ENCODE measurements at places on chromosomes 1 and 21.

DNA sequence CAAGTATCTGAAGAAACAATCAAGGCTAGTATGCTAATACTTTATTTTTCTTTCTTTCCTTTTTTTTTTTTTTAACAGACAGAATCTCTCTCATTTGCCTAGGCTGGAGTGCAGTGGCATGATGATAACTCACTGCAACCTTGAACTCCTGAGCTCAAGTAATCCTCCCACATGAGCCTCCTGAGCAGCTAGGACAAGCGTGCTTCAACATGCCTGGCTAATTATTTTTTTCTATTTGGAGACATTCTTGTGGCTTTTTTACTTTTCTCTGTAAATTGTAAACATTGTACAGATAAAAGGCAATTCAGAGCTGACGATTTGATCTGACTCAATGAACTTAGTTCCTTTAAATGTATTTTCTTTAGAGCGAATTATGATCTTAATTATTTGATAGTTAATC is 41.4 kb downstream of the CCDC18 start:
- no peak for DNase-seq

- no peak for DNase-seq
These were observed 5.3 kb downstream of the GPR37L1 start for GRCh38 chr1:202127836-202128622.

DNA sequence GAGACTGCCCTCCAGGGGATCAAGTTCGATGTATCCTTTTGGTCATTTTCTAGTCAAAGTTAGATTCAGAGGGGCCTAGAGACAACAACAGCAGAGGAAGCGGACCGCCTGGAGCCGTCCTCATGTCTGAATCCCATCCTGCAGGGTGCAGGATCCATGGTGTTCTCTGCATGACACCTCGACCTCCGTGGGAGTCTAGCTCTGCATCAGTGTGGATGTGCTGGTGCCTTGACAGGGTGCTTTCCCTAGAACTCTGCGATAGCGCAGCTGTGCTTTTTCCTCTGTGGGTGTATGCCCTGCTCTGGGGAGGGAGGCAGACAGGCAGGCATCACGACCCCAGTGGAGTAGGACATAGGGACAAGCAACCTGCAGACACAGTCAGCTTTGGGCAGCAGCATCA is 48.2 kb upstream of the A3GALT2 start:
- DNase-seq = no peak

DNA sequence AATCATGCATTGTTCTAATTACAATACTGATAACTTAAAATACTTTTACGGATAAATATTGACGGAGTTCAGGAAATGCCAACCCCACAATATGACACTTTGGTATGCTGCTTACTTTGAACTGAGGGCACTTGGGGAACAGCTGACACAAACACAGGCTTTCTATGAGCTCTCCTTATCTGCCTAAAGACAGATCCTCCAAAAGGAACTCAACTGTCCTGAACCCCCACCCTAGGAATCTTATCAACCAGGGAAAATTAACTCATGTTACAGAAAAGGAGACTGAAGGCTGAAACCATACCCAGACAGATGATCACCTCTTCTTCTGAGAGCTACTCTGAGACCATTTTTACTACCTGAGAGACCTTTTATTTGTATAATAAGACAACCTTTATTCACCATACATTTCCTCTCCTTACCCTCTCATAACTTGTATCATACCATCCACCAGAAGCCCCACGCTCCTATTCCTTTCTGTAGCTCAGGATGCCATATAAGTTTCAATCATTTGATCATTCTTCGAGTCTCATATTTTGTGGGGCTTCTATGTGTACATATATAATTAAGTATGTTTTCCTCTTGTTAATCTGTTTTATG is 239.5 kb downstream of the FAF1 start:
- no peak for DNase-seq

DNA sequence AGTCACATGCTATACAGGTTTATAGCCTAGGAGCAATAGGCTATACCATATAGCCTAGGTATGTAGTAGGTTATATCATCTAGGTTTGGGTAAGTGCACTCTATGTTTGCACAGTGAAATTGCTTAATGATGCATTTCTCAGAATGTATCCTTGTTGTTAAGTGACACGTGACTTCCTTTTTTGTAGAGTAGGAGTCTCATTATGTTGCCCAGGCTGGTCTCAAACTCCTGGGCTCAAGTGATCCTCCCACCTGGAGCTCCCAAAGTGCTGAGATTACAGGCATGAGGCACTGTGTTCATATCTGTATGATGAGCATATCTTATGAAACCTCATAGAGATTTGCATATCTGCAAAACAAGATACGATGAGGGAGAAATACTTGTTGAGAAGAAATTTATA is 13.8 kb upstream of the ABCB10 start:
- no peak for DNase-seq

GRCh38 chr1:186735463-186735862 is 55.2 kb upstream of the PTGS2 start:
- DNase-seq = no peak

- no peak for DNase-seq
These were observed 15.3 kb downstream of the AGPAT3 start for GRCh38 chr21:43880111-43880985.

GRCh38 chr1:64983110-64983509 is 16.8 kb upstream of the JAK1 start:
- DNase-seq = no peak

DNA sequence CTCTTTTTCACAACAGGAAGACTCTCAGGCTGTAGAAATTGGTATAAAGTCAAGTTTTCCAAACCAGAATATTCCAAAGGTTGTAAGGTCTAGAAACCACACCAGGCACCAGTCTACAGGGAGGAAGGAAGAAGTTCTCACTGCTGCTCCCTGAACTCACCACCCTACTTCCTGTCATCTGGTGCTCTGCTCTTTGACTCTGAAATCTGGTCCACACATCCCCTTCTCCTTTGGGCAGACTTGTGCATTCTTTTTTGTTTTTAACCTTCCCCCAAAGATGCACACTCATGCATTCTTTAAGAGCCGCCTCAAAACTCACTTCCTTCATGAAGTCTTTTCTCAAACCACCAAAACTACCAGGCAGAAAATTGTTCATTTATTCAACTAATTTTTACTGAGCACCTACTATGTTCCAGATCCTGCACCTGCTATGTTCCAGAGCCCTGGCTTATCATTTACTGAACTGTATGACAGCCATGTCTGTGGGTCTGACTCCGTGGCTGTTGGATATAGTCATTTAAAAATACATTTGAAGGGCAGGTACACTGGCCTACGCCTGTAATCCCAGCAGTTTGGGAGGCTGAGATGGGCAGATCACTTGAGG is 30.1 kb upstream of the EPS15 start:
- no peak for DNase-seq

DNA sequence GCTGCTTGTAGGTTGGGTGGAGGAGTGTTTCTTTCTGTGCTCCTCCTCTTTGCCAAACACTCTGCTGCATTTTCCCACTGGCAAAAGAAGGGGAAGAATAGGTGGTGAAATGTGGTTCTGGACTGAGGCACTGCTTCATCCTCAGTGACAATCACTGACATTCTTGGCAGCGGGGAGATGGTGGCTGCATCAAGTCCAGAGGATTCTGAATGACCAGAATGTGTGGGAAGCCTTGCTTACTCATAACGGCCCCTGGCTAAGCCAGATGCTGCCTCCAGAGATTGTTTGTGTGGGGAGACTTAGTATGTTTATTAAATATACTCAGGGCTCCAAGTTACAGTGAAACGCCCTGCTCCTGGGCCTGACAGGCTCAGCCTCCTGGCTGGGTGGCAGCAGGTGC is 160.3 kb downstream of the CACNA1E start:
- DNase-seq = no peak

All from stimulated activated CD4-positive, alpha-beta T cell treated with anti-CD3 and anti-CD28 coated beads, TNF-alpha, amount 100 ng/mL, for 48 hours (primary cell).